Effector memory CD4-positive, alpha-beta T cell (primary cell): ENCODE measurements at places on chromosomes 7 and 10.

DNA sequence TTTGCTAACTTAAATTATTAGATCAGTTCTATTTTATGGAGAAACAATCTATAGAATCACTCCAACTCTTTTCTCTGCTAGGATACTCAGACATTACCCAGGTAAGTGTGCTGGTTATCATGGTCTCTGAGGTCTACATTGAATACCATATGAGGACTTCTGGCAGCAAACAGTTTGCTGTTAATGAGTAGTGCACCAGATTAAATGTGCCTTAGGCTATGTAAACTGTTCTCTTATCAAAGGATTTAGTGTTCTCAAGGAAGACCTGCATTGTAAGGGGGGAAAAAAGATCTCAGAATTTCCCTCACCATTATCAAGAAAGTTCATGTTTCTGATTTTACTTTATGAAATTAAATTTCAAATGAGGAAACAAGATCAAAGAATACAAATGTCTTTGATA lies 107.5 kb downstream of the ITGB8 start:
- no peak for DNase-seq

DNA sequence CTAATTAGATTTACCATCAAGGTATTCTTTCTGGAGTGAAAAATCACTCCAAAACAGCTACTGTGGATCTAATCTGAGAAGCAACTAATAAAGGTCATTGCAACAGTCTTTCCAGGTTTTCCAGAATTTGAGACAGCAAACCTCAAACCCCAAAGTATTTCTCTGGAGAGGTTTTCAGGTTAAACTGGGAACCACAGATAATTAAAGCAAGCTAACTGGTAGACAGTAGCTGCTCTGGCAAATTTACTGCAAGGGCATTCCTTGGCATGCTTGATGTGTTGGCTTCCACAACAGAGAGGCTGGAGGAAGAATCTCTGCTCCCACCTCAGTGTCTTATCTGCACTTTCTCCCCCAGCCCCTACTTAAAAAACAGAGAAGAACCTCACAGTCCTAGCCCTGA lies 140.0 kb upstream of the NRBF2 start:
- DNase-seq: no peak

DNA sequence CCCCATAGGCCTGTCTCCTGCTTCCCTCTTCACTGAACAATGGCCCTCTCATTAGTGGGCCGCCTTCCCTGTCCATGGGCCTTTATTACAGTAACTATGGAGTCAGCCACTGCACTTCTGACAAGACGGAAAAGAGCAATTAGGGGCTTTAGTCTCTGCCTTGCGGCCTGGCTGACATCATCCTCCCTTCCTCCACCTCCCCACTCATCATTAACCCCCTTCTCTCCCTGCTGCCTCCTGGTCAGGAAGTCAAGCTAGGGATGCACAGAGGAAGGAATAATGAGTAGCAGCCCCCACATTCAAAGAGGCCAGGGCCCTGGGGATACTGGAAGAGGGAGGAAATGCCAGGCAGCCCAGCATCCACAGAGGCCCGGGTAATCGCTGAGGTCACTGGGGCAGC lies 101.6 kb upstream of the PLXNA4 start:
- no peak for DNase-seq

- no peak for DNase-seq
Measured at GRCh38 chr10:63681993-63682697, 160.9 kb downstream of the REEP3 start.

- DNase-seq: no peak
Measured at GRCh38 chr10:78053211-78053868, 19.7 kb downstream of the RPS24 start.

DNA sequence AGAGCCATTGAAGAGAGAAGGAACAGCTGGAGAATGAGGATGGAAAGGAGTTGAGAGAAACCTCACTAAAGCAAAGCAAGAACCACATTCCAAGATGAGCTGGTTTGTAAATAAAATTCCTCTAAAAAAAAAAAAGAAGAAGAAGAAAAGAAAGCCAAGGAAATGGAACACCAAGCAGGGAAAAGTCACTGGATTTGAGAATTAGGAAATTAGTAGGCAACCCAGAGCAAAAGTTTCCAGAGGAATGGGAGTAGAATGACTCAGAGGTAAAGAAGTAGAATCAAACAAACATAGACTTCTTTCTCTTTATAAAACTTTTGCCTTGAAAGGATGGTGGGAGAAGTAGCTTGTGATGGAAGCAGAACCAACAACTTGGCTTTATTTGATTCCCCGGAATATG lies 3.9 kb downstream of the CH25H start:
- DNase-seq: no peak

DNA sequence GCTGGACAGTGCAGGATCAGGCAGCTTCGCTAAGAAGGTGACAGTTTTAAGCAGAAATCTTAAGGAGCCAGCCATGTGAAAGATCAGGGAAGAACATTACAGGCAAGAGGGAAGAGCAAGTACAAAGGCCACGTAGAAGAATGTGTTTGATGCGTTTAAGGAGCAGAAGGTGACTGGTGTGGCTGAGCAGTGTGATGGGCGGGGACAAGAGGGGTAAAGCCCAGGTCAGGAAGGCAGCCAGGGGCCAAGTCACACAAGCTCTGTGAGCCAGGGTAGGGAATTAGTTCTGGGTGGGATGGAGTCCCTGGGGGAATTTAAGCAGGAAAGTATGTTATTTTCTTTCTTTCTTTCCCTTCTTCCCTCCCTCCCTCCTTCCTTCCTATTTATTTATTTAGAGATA lies 166.9 kb downstream of the SH3PXD2A start:
- no peak for DNase-seq

DNA sequence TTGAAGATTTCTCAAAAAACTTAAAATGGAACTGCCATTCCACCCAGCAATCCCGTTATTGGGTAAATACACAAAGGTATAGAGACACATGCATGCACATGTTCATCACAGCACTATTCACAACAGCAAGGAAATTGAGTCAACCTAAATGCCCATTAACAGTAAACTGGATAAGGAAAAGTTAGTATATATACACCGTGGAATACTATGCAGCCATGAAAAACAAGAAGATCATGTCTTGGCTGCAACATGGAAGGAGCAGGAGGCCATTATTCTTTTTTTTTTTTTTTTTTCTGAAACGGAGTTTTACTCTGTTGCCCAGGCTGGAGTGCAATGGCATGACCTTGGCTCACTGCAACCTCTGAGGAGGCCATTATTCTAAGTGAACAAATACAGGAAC lies 749.0 kb downstream of the MAGI2 start:
- no peak for DNase-seq

GRCh38 chr10:117509573-117509972 lies 33.0 kb upstream of the EMX2 start:
- no peak for DNase-seq

- no peak for DNase-seq
Measured at GRCh38 chr10:102368077-102368476, 27.4 kb upstream of the NFKB2 start.

DNA sequence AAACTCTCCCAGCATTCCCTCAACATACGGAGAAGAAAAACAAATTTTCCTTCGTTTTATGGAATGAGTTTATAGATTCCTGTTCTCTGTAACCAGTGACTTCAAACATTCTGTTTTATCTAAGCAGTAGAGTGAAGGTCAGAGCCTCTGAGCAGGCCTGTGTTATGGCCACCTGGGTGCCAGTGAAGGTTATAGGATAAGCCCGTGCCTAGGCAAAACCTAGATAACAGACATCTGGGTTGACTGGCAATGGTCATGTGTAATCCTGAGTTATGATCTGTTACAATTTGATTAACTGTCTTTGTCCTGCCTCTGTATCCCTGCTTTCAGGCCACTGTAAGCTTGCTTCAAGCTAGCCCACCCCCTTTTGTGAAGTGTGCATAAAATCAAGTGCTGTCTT lies 8.3 kb downstream of the LSM5 start:
- DNase-seq: no peak

DNA sequence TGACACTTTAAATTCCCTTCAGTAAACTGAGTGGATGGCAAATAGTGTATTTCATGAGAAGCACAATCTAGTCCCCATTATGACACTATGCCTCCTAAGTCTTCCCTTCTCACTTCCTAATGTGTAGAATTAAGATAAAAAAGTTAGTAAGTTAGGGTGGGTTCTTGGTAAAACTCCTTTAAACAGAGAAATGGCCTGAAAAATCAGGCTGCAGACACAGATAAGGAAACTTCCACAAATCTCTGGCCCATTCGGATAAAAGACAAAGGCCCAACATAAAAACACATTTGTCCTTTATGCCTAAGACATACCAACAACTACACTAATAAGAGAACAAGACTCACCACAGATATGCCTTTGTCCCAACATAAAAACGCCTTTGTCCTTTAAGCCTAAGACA lies 21.5 kb downstream of the AKR1C8 start:
- DNase-seq: no peak

- DNase-seq: no peak
Measured at GRCh38 chr10:129788215-129788614, 175.9 kb downstream of the EBF3 start.

DNA sequence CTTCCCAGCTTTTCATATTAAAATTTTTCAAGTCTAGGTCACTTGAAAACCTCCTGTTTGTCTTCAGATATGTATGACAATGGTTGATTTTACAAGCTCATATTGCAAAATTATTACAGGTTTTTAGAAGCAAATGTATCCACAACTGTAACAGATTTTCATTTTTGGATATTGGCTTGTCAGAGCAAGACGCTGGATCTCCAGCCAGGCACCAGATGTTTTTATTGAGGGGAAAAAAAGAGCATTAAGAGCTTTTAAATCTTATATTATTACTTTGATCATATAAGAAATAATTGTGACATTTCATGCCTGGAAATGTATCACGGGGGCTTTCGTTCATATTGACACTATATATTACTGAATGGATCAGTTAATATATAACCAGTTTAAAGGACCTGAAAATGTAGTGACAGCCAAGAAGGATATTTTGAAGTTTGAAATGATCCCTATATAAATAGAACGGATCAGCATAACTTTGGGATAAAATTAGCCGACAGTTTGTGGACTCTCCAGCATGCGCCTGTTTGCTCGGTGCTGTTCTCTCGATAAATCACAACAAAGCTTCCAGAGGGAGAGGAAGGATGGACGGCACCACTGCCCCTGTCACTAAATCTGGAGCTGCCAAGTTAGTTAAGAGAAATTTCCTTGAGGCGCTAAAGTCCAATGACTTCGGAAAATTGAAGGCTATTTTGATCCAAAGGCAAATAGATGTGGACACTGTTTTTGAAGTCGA lies at the start of gene ASB4:
TSS of gene ASB4 (plus strand) at position 553 of the 733 bp plus-strand sequence. CDS start at position 582, 29 bp downstream.
- no peak for DNase-seq

GRCh38 chr10:132606536-132607316 lies 69.1 kb downstream of the INPP5A start:
- DNase-seq: no peak

DNA sequence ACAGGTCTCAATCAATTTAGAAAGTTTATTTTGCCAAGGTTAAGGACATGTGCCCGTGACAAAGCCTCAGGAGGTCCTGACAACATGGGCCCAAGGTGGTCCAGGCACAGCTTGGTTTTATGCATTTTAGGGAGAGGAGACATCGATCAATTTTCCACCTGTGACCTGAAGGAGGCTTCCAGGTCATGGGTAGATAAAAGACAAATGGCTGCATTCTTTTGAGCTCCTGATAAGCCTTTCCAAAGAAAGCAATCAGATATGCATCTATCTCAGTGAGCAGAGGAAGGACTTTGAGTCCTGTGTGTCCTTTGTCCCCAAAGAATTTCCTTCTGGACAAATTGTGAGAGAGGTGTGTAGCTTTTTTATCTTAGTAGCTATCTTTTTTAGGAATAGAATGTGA lies 15.8 kb downstream of the LRRC72 start:
- no peak for DNase-seq

DNA sequence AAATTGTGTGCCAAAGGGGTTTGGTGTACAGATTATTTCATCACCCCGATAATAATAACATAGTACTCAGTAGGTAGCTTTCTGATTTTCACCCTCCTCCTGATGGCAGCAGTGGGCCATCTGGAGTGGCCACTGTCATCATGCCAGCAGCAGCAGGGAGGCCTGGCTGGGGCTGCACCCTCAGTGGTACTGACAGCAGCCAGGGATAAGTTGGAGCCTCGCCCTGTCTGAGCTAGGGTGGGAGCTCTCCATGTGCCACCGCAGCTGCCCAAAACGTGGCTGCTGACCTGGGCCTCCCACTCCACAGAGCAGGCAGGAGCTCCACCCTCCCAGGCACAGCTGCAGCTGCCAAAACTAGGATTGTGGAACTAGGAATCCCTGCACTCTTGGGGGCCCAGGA lies 700.8 kb upstream of the KCND2 start:
- DNase-seq: no peak
